ENCODE measurements at places on chromosomes 3 and 15.

GRCh38 chr15:27730868-27731267 lies 368.2 kb downstream of the OCA2 start:
- DNase-seq = no peak

DNA sequence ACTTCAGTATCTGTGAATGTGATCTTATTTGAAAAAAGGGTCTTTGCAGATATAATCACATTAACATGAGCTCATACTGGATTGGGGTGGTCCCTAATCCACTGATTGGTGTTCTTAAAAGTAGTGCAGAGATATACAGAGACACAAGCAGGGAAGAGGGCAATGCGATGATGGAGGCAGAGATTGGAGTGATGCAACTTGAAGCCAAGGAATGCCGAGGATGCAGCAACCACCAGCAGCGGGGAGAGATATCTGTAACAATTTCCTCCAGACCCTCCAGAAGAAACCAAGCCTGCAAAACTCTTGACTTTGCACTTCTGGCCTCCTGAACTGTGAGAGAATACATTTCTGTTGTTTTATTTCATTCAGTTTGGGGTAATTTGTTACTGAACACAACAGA lies 171.0 kb upstream of the MBNL1 start:
- DNase-seq = no peak

GRCh38 chr15:45871121-45871855 lies 236.5 kb downstream of the SQOR start:
- DNase-seq = no peak

DNA sequence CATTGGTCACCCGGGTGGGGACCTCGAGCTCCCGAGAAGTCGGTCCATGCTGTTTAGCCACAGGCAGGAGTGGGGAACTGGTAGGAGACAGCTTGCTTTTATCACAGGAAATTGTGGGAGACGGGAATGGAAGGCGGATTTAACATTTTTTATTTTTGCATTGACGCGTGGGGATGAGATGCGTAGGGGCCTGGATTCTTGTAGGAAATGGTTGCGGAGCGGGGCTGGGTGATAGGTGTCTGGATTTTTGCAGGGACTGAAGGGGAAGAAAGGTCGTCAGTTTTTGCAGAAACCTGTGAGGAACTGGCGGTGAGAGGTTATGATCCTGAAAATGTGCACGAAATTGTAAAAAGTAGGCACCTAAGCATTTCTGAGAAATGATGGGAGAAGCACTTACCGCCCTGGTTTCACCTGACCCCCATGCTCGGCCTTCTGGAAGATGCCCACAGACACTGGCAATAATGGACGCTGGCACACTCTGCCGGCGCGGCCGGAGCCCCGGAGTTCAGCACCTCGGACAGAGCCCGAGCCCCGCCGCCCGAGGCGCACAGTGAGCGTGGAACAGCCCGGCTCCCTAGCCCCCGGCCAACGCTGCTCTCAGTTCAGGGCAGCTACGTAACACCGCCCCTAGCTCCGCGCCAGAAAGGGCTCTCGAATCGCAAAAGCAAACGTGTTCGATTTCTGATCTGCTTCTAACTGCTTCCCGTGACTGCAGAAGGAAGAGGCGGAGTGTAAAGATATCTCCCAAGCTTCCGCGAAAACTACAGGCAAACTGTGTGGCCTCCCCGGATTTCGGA lies 928 bp downstream of the ANKRD34C start:
- DNase-seq = peak; percentile 7

DNA sequence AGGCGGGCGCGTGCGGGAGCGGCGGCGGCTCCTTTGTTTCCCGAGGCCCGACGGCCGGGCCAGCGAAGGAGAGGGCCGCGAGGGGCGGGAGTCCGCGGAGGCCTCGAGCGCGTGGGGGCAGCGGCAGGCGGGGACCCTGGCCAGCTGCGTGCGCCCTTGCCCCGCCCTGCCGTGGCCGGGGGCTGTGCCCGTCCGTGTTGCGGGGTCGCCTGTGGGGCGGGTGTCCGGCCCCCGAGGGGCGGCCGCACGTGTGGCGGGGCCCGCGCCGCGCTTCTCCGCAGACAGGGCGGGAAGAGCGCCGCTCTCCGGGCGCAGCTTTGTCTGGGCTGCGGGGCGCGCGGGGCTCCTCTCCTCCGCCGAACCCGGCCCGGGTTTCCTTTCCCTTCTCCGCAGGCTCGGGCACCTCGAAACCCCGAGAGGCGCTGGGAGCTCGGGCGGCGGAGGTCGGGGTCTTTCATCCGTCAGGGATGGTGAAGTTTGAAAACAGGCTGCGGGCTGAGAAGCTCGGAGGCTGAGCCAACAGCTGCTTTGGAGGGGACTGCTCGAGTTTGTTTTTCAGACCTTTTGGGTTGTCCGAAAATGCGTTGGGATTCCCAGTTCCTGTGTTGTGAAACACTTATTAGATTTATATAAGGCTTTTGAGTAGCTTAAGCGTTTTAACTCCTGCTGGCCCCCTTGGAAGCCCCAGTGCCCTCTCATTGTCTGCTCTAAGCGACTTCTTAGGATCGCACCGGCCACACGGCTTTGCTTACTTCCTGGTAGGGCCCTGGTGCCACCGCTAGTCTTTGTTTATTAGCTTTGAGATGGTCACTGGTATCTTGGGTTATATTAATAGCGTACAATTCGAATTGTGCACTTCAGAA lies 817 bp downstream of the USP3 start:
- DNase-seq = no peak

Data from GOT3 (cell line).